ENCODE measurements at places on chromosomes 2 and 18.
A peak's percentile ranks its signal among the peaks of the same experiment; 100 is the strongest.

DNA sequence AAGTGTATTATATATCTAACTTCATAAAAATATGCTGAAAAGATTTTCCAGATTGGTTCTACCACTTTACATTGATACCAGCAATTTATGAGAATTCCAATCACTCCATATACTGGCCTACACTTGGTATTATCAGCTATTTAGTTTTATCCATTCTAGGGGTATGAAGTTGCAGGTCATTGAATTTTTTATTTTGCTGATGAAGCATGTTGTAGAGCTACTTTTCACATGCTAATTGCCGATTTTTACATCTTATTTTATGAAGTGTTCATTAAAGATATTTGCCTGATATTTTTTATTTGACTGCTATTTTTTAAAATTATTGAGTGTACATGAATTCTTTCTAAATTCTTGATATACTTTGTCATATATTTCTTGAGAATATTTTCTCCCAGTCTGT is 542.1 kb downstream of the ADCYAP1 start:
- DNase-seq = no peak

- DNase-seq = peak; percentile 15
Measured at GRCh38 chr18:24543795-24544498, 83.5 kb downstream of the HRH4 start.

- DNase-seq = no peak
Measured at GRCh38 chr2:146214394-146214929, 1630.4 kb upstream of the ACVR2A start.

GRCh38 chr2:224202281-224202865 is 163.3 kb upstream of the SERPINE2 start:
- no peak for DNase-seq

GRCh38 chr2:18966131-18966530 is 376.8 kb upstream of the NT5C1B start:
- DNase-seq = no peak

DNA sequence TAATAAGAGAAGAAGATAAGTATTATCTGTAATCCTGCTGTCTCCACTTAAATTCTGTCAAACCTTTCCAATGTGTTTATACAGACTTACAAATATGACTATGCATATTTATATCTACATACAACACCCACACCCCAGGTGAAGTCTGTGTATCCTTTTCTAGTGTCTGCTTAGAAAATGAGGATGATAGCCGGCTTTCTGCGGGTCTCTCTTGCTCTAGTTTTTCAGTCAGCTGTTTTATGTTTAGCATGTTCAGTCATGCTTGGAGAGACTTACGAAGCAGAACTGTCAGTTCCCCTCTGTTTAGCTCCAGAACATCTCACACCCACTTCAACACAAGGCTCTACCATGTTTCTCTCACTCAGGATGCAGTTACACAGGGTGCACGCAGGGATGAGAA is 137.3 kb upstream of the NFATC1 start:
- DNase-seq = no peak

GRCh38 chr2:233413046-233413445 is 58.8 kb downstream of the DGKD start:
- DNase-seq = no peak

DNA sequence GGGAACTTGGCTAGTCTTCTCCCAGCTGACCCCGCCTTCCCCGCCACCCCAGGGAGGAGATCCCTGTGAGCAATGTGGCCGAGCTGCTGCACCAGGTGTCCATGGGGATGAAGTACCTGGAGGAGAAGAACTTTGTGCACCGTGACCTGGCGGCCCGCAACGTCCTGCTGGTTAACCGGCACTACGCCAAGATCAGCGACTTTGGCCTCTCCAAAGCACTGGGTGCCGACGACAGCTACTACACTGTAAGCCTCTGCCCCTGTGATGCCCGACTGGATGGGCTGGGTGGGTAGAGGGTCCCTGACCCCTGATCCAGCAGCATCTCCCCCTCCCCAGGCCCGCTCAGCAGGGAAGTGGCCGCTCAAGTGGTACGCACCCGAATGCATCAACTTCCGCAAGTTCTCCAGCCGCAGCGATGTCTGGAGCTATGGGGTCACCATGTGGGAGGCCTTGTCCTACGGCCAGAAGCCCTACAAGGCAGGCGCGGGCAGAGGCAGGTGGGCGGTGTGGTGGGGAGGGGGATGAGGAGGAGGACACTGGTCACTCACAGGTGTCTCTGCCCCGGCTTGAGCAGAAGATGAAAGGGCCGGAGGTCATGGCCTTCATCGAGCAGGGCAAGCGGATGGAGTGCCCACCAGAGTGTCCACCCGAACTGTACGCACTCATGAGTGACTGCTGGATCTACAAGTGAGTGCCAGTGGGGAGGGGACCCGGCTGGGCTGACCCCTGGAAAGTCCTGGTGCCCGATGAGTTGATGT is 24.2 kb downstream of the ZAP70 start:
- DNase-seq = no peak

DNA sequence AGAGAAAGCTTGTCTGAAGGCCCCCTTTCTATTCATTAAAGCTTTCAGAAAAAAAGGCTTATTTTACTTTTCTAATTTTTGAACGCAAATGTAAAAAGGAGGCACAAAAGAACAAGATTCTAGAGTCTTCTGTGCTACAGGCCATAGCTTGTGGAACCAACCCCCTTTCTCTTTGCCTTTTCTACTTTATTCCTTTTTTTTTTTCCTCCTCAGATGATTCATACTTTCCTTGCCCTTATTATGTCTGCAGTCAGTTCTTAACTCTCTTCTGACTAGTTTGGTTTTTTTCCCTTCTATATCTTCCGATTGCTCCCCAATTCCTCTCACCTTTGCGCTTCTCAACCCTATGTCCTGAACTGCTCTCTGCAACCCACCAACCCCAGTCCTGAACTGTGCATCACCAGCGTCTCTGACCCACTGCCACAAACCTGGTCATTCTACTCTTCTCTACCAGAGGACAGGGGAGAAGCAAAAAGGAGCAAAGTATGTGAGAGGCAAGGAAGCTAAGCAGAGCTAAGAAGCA is 56.9 kb upstream of the WIPF1 start:
- DNase-seq = no peak

- no peak for DNase-seq
Measured at GRCh38 chr18:77495079-77495478, 245.4 kb downstream of the GALR1 start.

DNA sequence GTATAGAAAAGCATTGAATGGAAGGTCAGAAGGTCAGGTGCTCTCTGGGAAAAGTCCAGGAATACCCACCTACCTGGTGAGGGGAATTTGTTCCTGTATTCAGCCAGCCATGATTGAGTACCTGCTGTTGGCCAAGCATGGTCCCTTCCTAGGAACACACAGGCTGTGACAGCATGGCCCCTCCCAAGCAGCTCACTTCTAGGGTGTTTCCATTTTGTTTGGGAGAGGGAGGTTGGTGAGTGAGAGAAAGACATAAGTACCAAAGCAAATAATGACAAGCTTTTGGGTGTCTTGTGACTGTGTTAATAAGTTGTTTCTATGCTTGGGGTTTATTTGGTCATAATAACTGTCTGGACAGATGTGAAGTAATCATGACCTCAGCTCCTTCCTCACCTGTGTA is 46.3 kb downstream of the CABLES1 start:
- no peak for DNase-seq

DNA sequence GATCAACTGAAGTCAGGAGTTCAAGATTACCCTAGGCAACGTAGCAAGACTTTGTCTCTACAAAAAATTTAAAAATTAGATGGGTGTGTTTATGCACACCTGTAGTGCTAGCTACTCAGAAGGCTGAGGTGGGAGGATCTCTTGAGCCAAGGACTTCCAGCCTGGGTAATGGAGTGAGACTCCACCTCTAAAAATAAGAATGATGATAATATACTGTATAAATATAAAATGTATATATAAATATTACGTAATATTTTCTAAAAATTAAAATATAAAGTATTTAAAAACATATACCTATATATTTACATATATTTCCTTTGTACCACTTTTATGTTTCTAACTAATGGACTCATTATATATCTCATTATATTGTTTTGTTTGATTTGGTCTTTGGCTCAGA is 409.5 kb upstream of the REG3G start:
- DNase-seq = no peak

DNA sequence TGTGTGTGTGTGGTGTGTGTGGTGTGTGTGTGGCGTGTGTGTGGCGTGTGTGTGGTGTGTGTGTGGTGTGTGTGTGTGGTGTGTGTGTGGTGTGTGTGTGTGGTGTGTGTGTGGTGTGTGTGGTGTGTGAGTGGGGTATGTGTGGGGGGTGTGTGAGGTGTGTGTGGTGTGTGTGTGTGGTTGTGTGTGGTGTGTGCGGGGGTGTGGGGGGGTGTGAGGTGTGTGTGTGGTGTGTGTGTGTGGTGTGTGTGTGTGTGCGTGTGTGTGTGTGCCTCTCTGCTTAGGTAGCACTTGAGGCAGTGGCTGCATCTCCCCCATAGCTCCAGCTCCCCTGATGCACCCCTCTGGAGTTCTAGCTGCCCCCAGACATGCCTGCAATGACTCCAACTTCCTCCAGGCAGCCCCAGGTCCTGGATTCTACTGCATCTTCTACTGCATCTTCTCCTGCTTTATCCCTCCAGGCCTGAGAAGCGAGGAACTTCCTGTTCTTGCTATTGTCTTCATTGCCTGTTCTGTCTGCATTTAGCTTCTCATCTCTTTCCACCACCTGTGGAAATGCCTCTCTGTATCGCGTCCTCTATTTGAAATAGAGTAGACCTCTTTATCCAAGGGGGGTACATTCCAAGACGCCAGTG is 22.2 kb upstream of the MLPH start:
- no peak for DNase-seq

DNA sequence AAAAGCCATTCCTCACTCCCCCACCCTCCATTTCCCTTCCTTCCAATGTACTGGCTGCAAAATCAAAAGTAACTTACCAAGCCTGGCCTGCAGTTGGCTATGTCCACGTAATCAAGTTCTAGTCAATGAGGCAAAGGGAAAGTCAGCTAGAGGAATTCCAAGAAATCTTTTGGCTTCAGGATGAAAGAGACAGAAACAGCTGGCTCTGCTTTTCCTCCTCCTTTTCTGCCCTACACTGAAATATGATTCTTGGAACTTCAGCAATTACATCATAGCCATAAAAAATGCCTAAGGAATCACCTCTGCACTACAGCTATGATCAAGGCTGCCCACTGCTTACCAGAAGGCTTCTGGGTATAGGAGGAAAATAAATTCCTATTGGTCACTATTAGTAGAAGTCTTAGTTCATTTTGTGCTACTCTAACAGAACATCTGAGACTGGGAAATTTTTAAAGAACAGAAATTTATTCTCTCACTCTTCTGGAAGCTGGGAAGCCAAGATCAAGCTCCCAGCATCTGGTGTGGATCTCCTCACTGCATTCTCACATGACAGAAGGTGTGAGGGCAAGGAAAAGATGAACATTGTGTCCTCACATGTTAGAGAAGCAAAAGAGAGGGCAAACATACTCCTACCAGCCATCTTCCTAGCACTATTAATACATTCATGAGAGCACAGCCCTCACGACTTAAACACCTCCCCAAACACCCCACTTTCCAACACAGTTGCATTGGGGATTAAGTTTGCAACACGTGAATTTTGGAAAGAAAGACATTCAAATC is 219.9 kb downstream of the TMX3 start:
- peak; percentile 93 for DNase-seq

DNA sequence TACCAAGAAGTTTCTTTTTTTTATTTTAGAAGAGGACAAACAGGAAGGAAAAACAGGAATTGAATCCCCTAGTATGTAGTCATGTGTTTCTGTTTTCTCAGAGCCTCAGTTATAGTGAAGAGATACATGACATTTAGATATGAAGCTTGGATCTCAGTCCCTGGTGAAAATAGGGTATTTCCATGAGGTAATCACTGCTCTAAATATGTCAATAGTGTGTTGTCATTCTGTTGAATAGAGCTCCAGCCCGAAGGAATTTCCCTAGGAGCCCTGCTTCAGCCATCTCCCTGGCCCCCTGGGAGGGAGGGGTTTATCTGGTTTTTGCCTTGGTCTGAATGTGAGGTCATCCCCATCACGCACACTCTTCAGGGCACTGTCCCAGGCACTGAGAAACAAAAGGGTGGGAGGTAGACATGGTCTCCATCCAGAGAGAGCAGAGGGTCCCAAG is 47.1 kb upstream of the REL start:
- no peak for DNase-seq

DNA sequence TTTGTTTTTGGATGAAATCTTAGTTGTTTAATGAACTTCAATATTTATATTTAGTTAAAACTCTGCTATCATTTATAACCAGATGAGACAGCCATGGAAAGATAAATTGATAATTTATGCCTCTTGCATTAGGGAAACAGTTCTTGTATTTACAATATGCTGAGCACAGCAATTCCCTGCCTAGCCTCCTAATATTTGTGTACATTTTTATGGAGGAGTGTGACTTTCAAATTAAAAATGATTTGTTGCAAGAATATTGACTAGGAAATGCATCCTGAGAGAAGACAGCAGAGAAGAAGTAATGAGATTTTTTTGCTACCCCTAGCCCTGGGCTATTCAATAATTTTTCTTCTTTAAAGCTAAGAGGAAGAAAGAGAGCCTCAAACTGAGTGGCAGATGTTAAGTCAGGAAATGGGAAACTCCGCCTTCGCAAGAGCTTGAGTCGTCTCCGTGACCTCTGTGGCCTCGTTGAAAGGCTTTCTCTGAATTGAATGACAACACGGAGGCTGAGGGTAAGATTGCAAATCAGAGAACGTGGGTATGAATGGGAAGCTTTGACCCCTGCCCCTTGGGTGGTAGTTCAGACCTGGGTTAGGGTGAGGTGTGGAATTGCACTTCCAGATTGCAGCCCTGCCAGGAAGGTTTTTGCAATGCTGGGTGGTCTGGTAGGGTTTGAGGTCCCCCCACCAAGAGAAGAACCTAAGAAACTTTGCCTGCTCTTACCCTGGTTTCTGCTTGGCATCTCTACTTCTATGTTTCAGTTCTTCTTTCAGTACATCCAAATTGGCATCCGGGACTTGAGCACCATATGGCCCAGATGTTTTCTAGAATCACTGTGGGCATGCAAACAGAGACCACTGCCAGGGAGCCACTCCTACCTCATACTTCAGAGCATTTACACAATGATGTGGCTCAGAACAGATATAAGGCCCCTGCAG is 210.3 kb upstream of the RBMS1 start:
- no peak for DNase-seq

DNA sequence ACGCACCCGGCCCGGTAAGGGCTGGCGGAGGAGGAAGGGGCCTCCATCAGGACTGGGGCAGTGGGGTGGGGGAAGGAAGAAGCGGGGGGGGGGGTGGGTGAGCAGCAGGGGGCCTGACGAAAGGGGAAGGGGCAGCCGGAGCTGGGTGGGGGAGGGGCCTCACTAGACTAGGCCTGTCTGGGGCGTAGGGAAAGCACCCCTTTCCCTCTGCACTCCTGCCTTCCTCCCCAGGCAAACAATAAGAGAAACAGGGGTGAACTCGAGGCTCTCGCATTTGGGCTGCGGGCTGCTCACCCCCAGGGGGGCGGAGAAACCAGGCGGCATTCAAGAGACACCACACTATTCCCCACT is 82.7 kb upstream of the POMC start:
- no peak for DNase-seq
